ENCODE measurements at places on chromosomes 13 and 19.

- H3K36me3 ChIP-seq: no peaks in the 10 kb centered on the region
- H3K27me3 ChIP-seq: no peaks in the 10 kb centered on the region
- no peaks in the 10 kb centered on the region for H3K4me1 ChIP-seq
- H3K27ac ChIP-seq: no peak overlapping the region
Observed at GRCh38 chr19:41621226-41621625, 5.6 kb downstream of the CEACAM4 start.

DNA sequence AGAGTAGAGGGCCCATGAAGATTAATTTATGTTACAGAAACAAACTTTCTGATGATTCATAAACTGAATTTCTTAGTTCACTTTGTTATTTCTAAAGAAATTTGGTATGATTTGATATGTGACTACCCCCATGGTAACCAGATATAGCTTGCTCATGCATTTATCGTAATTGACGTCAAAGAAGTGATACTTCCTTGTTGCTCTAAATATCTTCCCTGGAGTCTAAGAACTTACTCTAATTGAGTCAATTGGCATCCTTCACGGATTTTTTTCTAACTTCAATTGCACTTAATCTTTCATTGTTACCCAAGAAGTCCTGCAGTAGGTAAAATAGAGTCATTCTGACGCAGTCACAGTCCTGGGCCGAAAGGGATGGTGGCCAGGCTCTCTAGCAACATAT lies 240.9 kb downstream of the GPC5 start:
- no peak overlapping the region for H3K4me3 ChIP-seq
- no peaks in the 10 kb centered on the region for H3K36me3 ChIP-seq
- no peak for DNase-seq
- H3K4me1 ChIP-seq: no peaks in the 10 kb centered on the region
- H3K27me3 ChIP-seq: no peaks in the 10 kb centered on the region

DNA sequence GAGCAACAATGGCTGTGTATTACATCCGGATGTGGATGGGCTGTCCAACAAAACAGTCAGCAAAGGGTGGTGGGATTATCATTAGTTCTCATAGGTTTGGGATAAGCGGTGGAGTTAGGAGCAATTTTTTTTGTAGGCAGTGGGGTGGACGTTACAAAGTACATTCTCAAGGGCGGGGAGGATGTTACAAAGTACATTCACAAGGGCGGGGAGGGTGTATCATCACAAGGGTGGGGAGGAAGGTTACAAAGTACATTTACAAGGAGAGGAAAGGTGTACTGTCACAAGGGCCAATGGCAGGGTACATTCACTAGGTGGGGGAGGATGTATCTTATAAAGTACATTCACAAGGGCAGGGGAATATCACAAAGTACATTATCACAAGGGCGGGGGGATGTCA lies 20.8 kb upstream of the ZNF561 start:
- no peaks in the 10 kb centered on the region for H3K4me1 ChIP-seq
- H3K27ac ChIP-seq: no peak overlapping the region

- H3K27me3 ChIP-seq: no peaks in the 10 kb centered on the region
Observed at GRCh38 chr19:2188708-2189385, 25.1 kb downstream of the DOT1L start.

DNA sequence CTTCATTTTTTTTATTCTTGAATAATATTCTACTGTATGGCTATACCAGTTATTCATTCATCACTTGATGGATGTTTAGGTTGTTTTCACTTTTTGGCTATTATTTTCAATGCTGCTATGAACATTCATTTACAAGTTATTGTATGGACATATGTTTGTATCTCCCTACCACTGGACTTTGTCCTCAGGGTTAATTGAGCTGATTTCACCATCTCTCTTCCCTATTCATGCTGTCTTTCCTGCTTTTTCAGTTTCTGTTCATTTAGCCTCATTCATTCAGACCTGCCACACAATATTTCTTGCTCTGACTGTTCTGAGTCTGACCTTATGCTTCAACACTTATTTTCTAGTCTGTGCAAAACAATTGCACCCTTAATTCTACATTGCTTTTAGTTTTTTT lies 12.3 kb upstream of the C1QTNF9B start:
- H3K4me3 ChIP-seq: no peak overlapping the region
- H3K4me1 ChIP-seq: no peaks in the 10 kb centered on the region
- DNase-seq: no peak
- H3K36me3 ChIP-seq: no peaks in the 10 kb centered on the region

DNA sequence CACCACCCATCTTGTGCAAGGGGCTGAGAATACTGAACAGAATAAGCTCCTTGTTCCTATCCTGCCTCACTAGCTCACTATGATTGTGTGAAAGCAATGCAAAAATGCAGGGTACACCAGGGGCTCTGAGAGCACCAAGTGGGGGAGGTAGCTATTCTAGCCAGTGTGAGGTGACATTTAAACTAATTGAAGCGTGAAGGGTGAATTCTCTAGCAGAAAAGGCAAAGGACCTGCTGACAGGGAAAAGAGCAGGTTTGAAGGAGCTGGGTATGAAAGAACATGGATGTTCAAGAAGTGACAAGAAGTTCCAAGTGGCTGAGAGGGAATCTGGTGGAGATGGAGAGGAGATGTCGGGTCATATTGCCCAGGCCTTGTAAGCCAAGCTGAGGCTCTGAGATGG lies 64.2 kb downstream of the SIAH3 start:
- no peaks in the 10 kb centered on the region for H3K27me3 ChIP-seq
- no peak overlapping the region for H3K27ac ChIP-seq
- H3K4me1 ChIP-seq: peaks cover 5% of the 10 kb centered on the region
- DNase-seq: no peak
- H3K4me3 ChIP-seq: no peak overlapping the region
- H3K36me3 ChIP-seq: no peaks in the 10 kb centered on the region

DNA sequence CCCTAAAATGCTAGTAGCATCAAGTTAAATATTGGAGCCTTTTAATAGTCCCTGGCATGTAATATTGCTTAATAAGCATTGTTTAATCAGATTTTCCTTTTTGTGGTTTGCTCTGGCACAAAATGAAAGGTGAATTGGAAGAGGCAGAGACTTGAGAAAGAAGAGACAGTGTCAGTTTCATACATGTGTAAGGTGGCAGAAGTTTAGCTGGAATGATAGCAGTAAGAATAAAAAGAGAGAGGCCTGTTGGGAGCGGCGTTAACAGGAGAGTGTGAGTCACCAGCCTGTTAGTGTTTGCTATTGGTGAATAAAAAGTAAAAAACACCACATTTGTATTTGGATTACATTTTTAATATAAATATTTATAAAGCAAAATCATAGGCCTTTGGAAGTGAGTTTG lies 145.3 kb downstream of the PDS5B start:
- no peak for DNase-seq
- no peak overlapping the region for H3K4me3 ChIP-seq
- H3K36me3 ChIP-seq: no peaks in the 10 kb centered on the region
- no peak overlapping the region for H3K27ac ChIP-seq
- no peaks in the 10 kb centered on the region for H3K27me3 ChIP-seq
- no peaks in the 10 kb centered on the region for H3K4me1 ChIP-seq

DNA sequence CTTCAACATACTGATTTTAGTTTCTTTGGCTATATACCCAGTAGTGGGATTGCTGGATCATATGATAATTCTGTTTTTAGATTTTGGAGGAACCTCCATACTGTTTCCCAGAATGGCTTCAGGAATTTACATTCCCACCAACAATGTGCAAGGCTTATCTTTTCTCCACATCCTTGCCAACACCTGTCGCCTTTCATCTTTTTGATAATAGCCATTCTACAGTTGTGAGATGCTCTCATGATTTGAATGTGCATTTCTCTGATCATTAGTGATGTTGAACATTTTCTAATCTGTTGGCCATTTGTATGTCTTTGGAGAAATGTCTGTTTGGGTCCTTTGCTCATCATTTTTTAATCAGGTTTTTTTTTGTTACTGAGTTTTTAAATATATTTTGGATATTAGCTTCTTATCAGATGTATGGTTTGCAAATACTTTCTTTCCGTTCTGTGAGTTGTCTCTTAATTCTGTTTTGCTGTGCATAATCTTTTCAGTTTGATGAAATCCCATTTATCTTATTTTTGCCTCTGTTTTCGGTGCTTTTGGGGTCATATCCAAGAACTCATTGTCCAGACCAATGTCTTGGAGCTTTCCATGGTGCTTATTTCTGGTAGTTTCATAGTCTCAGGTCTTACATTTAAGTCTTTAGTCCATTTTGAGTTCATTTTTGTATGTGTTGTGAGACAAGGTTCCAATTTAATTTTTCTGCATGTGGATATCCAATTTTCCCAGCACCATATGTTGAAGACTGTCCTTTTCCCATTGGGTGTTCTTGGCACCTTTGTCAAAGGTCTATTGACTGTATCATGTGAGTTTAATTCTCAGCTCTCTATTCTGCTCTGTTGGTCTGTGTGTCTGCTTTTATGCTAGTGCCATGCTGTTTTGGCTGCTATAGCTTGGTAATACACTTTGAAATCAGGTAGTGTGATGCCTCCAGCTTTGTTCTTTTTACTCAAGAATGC lies 44.5 kb downstream of the ARHGEF7 start:
- H3K36me3 ChIP-seq: no peaks in the 10 kb centered on the region
- no peak overlapping the region for H3K4me3 ChIP-seq
- no peak overlapping the region for H3K27ac ChIP-seq

- H3K27me3 ChIP-seq: no peaks in the 10 kb centered on the region
- H3K36me3 ChIP-seq: no peaks in the 10 kb centered on the region
- H3K27ac ChIP-seq: no peak overlapping the region
Observed at GRCh38 chr13:96824140-96824539, 170.1 kb downstream of the OXGR1 start.

DNA sequence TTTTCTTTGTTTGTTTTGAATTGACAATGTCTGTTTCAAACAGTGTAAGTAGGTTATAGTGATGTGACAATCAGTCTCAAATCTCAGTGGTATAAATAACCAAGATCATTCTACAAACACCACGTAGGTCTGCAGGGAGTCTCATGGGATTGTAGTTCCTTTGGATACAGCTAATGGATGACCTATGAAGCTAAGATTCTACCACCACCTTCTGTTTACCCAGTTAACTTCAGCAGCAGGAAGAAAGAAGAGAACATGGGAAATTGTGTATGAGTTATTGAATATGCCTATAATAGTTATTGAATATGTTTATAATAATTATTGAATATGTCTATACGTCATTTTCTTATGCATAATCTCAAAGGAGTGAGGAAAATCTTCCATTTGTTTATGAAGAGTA lies 63.9 kb upstream of the SLITRK5 start:
- no peak for DNase-seq
- H3K27me3 ChIP-seq: no peaks in the 10 kb centered on the region
- H3K27ac ChIP-seq: no peak overlapping the region
- H3K4me3 ChIP-seq: no peak overlapping the region

DNA sequence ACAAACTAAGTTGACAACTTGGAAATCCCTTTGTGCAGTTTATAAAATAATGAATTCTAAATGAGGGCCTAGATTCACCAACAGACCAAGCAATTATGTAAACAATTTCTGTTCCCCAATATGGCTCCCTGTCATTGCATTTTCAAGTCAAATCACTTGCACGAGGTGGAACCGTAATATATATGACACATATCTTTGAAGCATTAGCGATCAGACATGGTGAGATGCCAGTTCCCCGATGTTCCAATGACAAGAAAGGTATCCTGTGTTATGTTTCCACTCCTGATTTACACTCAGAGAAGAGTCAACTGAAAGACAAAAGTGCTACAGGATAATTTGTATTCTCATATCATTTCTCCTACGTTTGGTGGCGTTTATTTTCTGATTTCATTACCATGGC lies 108.5 kb upstream of the TDRD3 start:
- no peaks in the 10 kb centered on the region for H3K4me1 ChIP-seq
- H3K4me3 ChIP-seq: no peak overlapping the region
- DNase-seq: no peak
- no peaks in the 10 kb centered on the region for H3K36me3 ChIP-seq
- H3K27me3 ChIP-seq: no peaks in the 10 kb centered on the region

DNA sequence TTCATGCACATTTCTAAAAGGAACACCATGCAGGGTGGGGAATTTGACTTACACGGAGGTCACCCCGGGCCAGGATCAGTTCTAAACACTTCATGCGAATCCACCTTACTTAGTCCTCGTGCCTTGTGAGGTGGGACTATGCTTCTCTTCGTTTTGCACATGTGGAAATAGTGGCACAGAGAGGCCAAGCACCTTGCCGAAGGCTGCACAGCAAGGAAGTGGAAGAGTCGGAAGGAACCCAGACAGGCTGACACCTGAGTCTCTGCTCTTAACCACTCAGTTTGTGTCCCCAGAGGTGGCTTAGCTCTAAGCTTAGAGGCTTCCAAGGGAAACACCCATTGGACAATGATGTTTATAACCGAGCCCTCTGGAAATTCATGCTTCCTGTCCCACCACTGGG lies 150.1 kb downstream of the CACNA1A start:
- DNase-seq: no peak
- no peaks in the 10 kb centered on the region for H3K4me1 ChIP-seq
- no peak overlapping the region for H3K4me3 ChIP-seq
- H3K36me3 ChIP-seq: no peaks in the 10 kb centered on the region
- H3K27me3 ChIP-seq: no peaks in the 10 kb centered on the region
- H3K27ac ChIP-seq: no peak overlapping the region

DNA sequence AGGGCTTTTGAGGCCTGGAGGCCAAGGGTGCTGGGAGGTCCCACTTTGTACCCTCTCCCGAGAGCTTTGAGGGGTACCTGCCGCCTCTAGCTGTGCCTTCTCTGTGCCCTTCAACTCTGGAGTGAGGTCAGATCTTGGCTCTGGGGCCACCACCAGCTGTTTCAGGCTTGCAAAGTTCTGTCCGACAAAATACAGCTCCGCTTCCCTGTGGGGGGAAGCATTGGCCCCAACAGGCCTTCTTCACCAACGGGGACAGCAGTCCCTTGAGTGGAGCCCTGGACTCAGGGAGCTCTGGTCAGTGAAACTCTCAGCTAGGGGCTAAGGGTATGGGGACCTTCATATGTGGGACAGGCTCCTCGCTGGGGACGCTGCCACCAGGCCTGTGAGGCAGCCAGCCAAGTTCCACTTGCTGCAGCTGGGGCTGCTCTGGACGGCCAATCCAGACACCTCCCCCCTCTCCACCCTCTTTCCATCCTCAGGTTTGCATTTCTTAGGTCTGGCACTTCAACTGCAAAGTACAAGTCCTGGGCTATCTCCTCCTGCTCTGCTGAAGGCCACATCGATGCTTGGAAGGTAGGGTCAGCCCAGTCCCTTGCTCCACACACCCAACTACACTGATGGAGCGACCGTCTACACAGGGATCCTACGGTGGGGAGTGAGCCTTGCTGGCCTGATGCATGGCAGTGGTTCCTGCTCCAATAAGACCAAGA lies 46.8 kb downstream of the C13orf46 start:
- H3K4me3 ChIP-seq: no peak overlapping the region
- H3K36me3 ChIP-seq: no peaks in the 10 kb centered on the region
- H3K4me1 ChIP-seq: no peaks in the 10 kb centered on the region
- H3K27me3 ChIP-seq: no peaks in the 10 kb centered on the region

GRCh38 chr19:18340990-18341868 lies 831 bp downstream of the PGPEP1 start:
- H3K4me1 ChIP-seq: no peaks in the 10 kb centered on the region
- H3K36me3 ChIP-seq: no peaks in the 10 kb centered on the region
- no peak overlapping the region for H3K27ac ChIP-seq
- H3K27me3 ChIP-seq: no peaks in the 10 kb centered on the region

GRCh38 chr13:85528491-85529217 lies 270.6 kb downstream of the SLITRK6 start:
- H3K27ac ChIP-seq: no peak overlapping the region

- H3K4me1 ChIP-seq: no peaks in the 10 kb centered on the region
- no peak overlapping the region for H3K27ac ChIP-seq
- DNase-seq: no peak
- no peak overlapping the region for H3K4me3 ChIP-seq
Observed at GRCh38 chr13:111143865-111144540, 28.9 kb downstream of the ARHGEF7 start.

GRCh38 chr19:6767081-6767356 lies 216 bp downstream of the SH2D3A start:
- H3K36me3 ChIP-seq: no peaks in the 10 kb centered on the region
- peaks cover 6% of the 10 kb centered on the region for H3K4me1 ChIP-seq
- H3K4me3 ChIP-seq: peak overlapping the region; percentile 61
